NCI-H524 (cell line): ENCODE measurements at places on chromosomes 6 and 20.

DNA sequence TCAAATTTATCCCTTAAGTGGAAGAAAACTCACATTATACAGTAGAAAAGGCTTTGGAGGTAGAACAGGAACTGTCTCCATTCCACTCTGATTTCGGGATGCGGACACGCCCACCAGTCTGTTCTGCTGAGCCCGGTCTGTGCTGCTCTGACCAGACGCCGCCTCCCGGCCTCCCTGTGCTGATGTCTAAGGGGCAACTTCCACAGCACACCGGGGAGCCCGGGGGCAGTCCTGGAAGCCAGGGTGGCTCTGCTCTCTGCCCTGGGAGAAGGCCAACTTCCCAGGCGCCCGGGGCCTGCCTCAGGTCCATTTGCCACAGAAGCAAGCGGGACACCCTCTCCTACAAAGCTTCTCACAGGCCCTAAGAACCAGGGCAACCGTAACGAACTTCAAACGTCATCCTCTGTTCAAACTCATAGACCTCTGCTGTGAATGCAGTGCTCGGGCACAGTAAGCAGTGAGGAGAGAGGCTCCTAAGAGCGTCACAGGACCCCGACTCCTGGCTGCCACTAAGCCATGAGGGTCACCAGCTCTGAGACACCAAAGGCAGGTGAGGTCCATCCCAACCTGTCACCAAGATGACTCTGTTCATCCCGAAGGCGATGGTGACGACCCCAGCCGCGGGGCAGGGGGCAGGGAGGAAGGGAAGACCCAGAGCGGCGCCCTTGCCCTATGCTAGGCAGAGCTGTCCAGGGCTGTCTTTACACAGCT, 5.6 kb downstream of the TAF4 start:
- no peak for DNase-seq

DNA sequence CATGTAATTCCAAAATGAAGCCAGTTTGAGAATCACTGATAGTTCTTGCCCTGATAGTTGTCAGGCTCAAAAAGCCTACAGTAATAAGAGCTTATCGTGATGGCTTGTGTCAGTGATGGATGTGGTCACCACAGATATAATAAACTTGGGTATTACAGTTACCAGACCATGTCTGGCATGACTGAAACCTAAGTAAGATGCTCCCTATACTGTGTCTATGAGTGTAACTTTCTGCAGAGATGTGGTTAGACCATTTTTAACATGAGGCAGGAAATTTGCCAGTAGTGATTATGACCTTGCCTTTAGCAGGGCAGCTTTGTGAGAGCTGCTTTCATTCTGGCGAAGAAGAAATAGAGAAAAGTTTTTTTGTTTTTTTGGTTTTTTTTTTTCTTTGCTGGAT, 90.2 kb downstream of the ANKS1A start:
- DNase-seq: no peak

DNA sequence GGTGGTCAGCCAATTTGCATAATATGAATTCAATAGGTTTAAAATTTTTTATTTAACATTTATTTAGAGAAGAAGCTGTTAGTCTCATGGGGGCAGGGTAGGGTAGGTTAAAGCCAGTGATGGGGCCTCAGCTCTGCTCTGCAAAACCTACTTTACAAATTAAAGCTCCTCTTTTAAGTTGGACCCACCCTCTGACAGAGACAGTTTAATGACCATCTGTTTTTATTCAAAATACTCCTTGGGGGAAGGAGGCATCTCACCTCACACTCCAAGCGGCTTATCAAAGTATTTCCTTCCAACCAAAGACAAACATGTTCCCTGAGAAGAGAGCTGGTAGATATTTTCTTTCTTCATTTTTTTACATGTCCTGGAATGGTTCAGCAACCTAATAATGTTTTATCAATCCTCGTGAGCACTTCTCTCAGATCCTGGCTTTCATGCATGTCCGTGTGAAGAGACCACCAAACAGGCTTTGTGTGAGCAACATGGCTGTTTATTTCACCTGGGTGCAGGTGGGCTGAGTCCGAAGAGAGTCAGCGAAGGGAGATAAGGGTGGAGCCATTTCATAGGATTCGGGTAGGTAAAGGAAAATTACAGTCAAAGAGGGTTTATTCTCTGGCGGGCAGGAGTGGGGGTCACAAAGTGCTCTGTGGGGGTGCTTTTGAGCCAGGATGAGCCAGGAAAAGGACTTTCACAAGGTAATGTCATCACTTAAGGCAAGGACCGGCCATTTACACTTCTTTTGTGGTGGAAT, 184.7 kb downstream of the GJA1 start:
- DNase-seq: peak; percentile 41

- peak; percentile 48 for DNase-seq
Observed at GRCh38 chr6:5302220-5302946, 41.1 kb downstream of the FARS2 start.

GRCh38 chr6:79802657-79803300, 144.6 kb downstream of the ELOVL4 start:
- no peak for DNase-seq

- DNase-seq: no peak
Observed at GRCh38 chr20:63042448-63043071, 35.8 kb upstream of the BHLHE23 start.

GRCh38 chr6:154258064-154258757, 98.4 kb downstream of the IPCEF1 start:
- no peak for DNase-seq

DNA sequence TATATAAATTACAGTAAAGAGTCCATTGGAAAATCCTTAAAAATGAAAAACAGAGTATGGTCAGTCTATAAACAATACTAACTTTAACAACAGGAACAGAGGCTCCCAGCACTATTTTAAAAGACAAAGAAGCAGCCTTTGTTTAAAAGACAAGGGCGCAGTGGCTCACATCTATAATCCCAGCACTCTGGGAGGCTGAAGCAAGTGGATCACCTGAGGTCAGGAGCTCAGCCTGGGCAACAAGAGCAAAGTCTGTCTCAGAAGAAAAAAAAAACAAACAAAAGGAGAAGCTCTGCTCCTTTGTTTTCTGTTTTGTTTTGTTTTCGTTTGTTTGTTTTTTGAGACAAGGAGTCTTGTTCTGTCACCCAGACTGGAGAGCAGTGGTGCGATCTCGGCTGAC, 89.4 kb downstream of the DTNBP1 start:
- DNase-seq: no peak

GRCh38 chr6:138465007-138465645, 34.2 kb downstream of the NHSL1 start:
- no peak for DNase-seq

GRCh38 chr20:4484379-4484997, 237.2 kb upstream of the PRND start:
- peak; percentile 4 for DNase-seq

- DNase-seq: no peak
Observed at GRCh38 chr6:4459032-4459431, 317.2 kb upstream of the CDYL start.

- DNase-seq: no peak
Observed at GRCh38 chr6:30234356-30234755, 21.1 kb upstream of the TRIM26 start.

- no peak for DNase-seq
Observed at GRCh38 chr6:17656092-17656491, 50.6 kb downstream of the NUP153 start.

GRCh38 chr6:100633096-100633777, 168.5 kb upstream of the SIM1 start:
- no peak for DNase-seq

GRCh38 chr20:6595704-6596103, 171.8 kb upstream of the BMP2 start:
- no peak for DNase-seq

DNA sequence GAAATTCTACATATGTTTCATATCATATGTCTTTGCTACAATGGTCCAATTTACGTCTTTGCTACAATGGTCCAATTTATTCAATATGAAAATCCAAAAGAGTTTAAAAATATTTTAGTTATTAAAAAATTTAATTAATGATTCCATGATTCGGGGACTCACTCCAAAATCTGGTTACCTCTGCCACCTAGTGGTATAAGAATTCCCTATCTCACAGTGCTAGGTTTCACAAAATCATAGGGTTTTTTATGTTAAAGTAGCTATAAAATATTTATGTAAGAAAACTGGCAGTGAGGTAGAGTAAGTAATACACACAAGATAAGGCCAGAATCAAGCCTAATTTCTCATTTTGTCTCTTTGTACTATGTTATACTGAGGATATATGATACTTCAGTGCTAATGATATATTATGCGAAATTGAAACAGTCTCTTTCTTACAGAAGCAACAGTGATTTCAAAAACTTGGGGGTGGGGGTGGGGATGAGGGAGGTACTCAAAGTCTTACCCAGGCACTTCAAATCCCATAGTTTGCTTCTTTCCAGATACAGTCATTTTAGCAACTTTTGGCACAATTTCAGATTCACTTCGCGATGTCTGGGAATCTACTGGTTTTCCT, 52.3 kb downstream of the HBS1L start:
- DNase-seq: no peak

- no peak for DNase-seq
Observed at GRCh38 chr6:106773522-106773921, 144.1 kb downstream of the QRSL1 start.

DNA sequence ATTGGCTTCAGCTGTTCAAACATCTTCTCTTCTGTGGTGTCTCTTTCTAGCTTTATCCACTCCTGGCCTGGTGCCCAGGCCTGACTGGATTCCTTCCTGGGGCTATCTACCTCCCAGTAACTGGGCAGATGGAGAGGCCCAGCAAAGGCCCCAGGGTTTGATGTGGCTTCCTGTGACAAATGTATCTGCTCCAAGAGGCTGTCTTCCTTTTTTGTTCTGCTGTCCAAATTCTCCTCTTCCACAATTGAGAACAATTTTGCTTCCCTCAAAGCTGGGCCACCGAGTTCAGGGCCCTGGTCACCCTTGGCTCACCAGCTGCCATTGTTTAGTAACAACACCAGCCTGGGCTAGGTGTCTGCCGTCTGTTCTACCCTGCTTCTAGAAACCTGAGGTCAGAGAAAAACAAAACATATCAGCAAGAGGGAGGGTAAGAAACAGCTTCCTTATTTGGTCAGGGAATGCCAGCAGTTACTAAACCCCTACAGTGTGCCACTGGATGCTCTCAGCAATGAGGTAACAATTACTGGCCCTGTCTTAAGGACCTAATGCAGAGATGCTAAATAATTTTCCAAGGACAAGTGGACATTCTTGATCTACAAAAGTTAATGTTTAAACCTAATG, 3.9 kb downstream of the ZFP57 start:
- no peak for DNase-seq

- DNase-seq: no peak
Observed at GRCh38 chr6:46690141-46690755, 2.6 kb downstream of the TDRD6 start.

DNA sequence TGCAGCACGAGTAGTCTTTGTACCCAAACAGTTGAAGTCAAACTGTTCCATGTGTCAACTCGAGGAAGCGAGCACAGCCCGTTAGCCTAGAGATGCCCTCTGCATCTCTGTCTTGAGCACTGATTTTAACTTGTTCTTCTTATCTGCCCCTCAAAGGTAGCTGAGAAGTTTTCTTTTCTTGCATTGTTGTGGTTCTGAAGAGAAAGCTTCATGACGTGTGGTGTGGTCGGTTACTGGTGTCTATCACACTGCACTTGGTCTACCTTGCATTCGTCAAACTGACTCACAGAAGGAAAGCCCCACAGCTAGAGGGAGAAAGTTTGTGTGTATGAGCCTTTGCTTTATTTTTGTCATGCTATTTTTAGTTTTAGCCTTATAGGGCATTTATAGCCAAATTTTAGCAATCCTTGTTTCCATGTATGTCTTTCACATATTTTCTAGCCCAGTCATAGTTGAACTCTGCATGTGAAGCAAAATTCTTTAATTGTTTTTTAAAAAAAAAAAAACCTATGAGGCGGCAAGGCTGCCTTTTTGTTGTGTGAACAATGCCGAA, 115.1 kb downstream of the JAG1 start:
- no peak for DNase-seq

- no peak for DNase-seq
Observed at GRCh38 chr6:80988286-80988685, 764.2 kb downstream of the TENT5A start.

- no peak for DNase-seq
Observed at GRCh38 chr20:22464312-22465003, 119.9 kb downstream of the FOXA2 start.

DNA sequence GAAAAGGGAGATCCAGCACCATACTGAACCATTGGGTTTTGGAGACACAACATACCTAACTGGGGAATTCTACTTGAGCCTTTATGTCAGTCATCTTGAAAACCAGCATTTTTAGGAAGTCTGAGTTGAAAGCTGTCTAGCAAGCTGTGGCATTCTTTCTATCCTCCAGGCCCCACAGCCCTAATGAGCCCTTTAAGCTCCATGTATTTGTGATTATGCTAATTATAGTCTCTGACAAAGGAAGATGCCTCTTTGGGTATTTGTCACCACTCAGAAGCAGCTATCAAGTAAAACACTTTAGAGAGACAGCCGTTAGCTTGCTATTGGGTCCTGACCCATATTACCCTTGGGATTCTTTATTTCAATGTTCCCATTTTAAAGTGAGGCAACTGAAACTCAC, 159.5 kb upstream of the MANEA start:
- no peak for DNase-seq

- DNase-seq: peak; percentile 67
Observed at GRCh38 chr6:144581812-144582537, 296.8 kb downstream of the UTRN start.

- no peak for DNase-seq
Observed at GRCh38 chr6:15495375-15495901, 167.4 kb downstream of the DTNBP1 start.

DNA sequence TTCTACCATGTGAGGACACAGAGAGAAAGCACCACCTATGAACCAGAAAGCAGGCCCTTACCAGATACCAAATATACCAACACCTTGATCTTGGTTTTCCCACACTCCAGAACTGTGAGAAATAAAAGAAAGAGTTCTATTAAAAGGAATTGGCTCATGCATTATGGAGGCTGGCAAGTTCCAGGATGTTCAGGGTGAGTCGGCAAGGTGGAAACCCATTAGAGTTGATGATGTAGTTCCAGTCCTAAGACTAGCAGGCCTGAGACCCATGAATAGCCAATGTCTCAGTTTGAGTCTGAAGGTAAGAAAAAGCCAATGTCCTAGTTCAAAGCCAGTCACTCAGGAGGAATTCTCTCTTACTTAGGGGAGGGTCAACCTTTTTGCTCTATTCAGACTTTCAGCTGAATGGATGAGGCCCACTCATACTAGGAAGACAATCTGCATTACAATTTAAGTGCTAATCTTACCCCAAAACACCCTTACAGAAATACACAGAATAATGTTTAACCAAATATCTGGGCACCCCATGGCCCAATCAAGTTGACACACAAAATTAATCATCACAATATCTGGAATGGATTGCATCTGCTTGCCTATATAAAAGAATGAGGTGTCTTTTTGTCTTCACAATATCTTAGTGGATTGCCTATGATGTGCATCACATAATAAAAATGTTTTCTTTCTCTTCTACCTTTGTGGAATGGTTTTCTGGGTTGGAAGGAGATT, 5.5 kb upstream of the TAAR1 start:
- no peak for DNase-seq
